ENCODE measurements at places on chromosomes 11 and 22.

DNA sequence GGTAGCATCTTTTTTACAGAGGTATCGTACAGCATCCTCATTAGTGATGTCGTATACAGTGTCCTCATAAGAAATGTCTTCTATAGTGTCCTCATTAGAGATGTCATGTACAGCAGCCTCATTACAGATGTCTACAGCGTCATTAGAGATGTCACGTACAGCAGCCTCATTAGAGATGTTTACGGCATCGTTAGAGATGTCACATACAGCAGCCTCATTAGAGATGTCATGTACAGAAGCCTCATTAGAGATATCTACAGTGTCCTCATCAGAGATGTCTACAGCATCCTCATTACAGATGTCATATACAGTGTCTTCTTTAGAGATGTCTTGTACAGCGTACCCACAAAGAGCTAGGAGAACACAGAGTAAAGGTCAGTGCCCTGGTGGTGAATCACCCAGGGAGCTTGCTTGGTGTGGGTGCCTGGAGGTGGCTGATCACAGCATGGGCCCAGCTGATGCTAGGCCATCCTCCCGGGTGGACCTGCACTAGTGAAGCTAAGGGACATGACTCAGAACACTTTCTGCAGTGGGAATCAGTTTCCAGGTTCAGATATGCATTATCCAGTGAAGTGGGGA lies 109.2 kb downstream of the IGLL1 start:
- DNase-seq, result no peak

DNA sequence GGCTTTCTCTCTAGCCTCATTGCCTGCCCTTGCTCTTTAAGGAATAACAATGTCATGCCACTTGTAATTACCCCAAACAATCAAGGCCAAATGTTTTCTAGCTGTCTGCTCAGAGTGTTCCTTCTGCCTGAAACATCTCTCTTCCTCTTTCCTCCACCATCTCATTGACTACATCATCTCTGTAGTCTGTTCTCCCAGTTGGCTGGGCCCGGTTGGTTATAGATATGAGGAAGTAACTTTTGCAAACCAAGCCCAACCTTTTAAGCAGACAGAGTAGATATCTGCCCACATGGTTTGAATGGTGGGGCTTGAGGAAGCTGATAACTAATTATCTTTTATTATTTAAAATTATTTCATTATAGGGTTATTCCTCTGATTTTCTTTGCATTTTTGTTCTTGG lies 104.5 kb downstream of the NTM start:
- no peak for DNase-seq

GRCh38 chr22:24436553-24436952 lies 9.2 kb downstream of the ADORA2A start:
- no peak for DNase-seq

- DNase-seq, result no peak
Measured at GRCh38 chr11:86519064-86519911, 144.6 kb downstream of the CCDC81 start.

DNA sequence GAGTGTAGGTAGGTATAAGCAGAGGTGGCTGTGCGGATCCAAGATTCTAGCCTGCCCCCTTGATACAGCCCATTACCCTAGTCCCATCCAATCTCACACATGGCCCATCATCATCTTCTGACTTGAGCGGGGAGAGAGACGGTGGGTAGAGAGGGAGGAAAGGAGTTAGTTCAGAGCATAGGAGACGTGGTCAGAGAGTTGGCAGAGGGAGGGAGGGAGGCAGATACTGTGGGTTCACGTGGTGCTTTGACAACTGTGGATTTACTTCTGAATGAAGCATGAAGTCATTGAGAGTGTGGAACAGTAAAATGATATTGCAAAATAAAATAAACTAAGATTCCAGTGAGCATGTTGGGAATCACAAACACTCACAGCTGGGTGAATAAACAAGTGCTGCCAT lies 31.4 kb upstream of the VPREB1 start:
- DNase-seq, result no peak

GRCh38 chr11:119891055-119891768 lies 162.2 kb upstream of the NECTIN1 start:
- no peak for DNase-seq

GRCh38 chr11:96197801-96198701 lies 144.9 kb downstream of the MAML2 start:
- DNase-seq, result no peak

GRCh38 chr11:16891165-16891564 lies 123.0 kb downstream of the PLEKHA7 start:
- no peak for DNase-seq

DNA sequence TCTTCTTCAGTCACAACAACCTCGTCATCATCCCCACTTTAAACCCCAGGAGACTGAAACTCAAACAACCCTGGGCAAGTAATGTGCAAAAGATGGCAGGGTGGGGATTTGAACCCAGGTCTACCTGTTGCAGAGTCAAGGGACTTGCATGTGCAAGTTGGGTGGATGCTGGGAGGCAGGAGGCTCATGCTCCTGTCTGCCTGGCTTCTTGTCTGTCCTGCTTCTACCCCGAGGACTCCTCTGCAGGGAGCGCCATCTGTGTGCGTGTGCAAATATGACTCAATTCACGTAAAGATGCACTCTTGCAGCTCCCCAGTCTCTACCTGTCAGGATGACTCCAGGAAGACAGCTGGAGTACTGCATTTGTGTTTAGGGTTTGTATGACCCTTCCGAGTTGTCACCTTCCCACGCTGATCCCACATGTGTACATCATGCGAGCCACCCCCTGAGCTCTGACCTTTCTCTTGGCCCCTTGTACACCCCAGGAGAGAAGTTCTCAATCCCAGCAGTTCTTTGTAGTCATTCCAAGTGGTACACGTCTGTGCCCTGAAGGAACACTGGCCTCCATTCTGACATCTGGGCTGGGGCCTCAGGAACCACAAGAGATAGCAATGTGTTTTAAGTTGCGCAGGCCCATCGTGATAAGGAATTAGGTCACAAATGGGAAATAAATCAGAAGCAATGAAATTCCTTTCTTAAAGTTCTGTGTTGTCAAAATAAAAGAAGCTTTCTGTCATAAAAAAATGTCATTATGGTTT lies 95.7 kb downstream of the CWC15 start:
- no peak for DNase-seq

DNA sequence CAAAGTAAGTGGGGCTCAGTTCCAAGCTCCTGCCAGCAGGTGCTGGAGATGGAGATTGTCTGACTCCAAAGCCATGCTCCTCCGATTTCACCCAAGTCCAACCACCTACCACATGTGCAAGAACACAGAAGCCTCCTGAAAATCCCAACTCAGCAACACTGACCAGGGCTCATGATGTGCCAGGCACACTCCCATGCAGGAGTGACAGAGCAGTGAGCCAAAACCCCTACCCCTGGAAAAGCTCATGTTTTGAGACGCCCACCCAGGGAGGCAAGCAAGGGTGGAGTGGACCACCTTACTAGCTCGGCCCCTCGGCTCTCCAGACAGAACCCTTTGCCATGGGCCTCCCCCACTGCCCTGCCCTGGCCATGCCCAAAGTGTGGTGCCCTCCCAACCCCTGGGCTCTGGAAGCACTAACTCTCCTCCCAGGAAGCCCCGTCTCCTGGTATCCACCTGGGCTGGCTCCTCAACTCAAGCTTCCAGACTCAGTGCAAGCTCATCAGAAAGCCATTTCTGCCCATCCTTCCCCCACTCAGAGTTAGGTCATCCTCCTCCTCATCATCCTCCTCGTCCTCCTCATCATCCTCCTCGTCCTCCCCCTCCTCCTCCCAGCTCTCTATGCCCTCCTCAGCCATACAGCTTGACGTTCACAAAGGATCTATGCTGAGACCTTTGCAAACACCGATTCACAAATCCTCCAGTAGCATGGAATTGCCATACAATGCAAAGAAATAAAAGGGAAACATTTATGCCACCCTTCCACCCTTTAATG lies 154.9 kb downstream of the MPPED1 start:
- DNase-seq, result no peak

- no peak for DNase-seq
Measured at GRCh38 chr22:38638728-38639127, 17.5 kb downstream of the FAM227A start.

DNA sequence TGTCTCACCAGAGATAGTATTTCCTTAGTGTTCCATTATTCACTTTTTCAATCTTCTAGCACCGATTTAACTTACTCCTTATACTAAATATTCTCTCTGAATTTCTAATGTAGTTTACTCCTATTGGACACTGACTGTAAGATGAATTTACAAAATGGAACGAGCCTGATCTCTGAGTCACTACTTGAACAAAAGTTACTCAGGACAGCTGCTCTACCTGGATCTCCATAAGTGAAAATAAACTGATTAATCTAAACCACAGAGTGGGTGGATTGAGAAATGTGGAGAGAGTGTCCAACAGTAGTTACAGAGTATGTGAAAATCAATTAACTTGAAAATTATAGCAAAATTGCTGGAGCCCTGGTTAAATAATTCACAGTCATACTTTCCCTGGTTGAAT lies 141.7 kb upstream of the CHORDC1 start:
- no peak for DNase-seq
